ENCODE measurements at places on chromosomes 2 and 18.

DNA sequence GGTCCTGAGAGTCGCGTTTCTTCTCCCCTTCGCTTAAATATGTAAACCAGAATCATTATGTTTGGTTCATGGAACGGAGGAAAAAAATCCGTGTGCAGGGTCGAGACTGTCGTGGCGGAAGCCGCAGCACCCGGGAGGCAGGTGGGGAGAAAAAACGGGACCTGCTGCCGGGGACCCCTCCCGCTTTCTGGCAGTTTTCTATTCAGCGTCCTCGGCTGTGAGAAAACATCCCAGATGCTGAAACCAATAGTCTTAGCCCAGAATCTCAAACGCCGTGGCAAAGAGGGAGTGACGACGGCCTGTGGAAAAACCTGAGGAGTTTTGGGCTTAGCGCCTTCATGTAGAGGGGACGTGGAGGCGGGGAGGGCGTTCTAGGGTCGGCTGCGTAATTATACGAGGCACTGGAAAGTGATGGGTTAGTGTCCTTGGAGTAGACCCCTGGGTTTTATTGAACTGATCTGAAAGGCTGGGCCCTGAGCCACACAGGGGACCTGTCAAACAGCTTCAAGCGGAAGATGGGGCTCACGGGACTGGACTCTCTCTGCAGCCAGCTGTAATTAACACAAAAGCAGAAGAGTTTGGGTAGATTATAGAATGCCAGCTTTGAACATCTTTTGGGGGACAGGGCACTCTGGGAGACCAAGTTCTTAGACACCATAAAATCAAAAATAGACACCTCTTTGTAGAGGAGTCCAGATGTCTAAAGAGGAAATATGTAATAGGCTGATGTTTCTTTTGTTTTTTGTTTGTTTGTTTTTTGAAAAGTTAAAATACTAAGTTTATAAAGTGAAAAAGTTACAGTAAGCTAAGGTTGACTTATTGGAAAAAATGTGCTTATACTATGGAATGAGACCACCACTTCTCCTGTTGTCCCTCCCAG is 834 bp upstream of the BUB1 start:
- no peak for DNase-seq

DNA sequence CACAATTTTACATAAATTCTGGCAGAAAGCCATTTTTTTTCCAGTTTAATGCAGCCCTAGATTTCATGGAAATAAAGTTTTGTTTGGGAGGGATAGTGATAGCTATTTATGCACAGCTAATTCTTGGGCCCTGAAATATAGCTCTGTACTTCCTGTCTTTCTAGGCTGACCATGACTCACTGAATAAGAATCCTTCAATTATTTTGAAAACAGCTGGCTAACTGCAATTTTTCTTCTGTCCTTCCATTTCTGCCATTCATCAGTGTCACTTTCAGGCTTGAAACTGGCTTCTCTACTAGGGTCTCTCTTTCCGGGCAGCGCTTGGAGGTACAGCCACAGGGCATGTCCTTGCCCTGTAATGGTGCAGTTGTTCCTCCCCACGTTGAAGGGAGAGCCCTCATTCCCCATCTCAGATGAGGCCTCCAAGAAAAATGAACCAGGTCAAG is 97.1 kb upstream of the TMEM178A start:
- no peak for DNase-seq

GRCh38 chr2:10865841-10866240 is 45.9 kb upstream of the KCNF1 start:
- DNase-seq: no peak

GRCh38 chr2:159714247-159714930 is 2.1 kb downstream of the MARCHF7 start:
- DNase-seq: no peak

- DNase-seq: no peak
Observed at GRCh38 chr18:4233468-4233867, 221.6 kb downstream of the DLGAP1 start.

GRCh38 chr2:217075268-217076057 is 215.6 kb upstream of the TNP1 start:
- no peak for DNase-seq

- DNase-seq: no peak
Observed at GRCh38 chr2:121031568-121032340, 253.2 kb downstream of the TFCP2L1 start.

- DNase-seq: no peak
Observed at GRCh38 chr2:185947722-185948121, 209.1 kb downstream of the FSIP2 start.

GRCh38 chr2:105809097-105809473 is 64.4 kb downstream of the NCK2 start:
- no peak for DNase-seq

- no peak for DNase-seq
Observed at GRCh38 chr18:59593291-59593717, 103.9 kb downstream of the CCBE1 start.

DNA sequence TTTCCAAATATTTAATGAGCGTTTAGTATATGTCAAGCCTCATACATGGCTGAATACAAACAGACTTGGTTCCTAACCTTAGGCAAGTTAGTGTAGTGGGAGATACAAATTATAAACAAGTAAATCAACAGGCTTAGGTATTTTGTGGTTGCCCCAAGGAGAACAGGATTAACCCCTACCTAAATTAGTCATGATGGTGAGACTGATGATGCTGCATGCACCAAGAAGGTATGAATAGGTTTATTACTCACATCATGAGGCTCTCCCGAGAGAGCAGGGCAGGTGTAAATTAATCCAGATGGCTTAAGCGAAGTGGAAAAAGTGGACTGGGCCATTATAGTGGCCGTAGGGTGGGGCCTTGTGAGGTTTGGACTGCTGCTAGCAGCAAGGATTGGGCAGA is 118.1 kb upstream of the GCFC2 start:
- no peak for DNase-seq

- no peak for DNase-seq
Observed at GRCh38 chr2:186648130-186648529, 45.7 kb upstream of the FAM171B start.

- DNase-seq: no peak
Observed at GRCh38 chr2:28768422-28768821, 16.8 kb downstream of the PPP1CB start.

GRCh38 chr2:85972355-85972754 is 83.6 kb upstream of the ST3GAL5 start:
- DNase-seq: no peak

- no peak for DNase-seq
Observed at GRCh38 chr18:55258088-55258487, 298.8 kb upstream of the CCDC68 start.

- no peak for DNase-seq
Observed at GRCh38 chr18:10457767-10458166, 3.3 kb downstream of the APCDD1 start.

GRCh38 chr18:34957864-34958259 is 83.4 kb upstream of the MAPRE2 start:
- DNase-seq: no peak

DNA sequence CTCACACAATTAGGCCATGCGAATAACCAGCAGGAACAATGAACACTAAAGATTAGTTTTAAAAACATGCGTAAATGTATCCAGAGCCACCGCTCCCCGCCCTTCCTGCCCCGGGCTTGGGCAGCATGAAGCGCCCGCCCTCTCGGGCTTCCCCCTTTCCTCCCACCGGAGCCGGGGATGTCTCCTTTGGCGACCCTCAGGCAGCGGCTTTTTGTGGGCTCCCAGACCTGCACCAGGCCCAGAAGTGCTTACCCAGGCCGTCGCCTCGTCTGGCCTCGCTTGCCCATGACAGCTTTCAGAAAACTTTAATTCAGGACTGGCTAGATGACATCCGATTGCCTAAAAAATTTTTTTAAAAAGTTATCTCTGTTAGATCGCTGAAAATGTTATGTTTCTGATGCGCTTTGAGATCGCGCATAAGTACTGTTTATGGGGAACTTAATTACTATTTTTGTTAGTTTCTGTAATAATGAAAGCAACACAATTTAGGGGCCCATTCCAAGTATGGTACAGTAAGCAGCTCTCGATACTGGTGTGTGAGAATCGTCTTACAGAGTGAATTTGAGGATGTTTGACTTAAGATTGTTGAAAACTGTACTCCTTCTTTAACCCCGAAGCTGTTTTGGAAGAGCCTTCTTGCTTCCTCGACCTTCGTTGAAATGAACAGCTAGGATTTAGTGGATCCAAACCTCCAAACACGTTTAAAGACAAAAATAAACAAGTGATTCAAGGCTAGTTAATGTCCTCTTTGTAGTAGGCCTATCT is 1.1 kb downstream of the MAP3K20 start:
- no peak for DNase-seq

DNA sequence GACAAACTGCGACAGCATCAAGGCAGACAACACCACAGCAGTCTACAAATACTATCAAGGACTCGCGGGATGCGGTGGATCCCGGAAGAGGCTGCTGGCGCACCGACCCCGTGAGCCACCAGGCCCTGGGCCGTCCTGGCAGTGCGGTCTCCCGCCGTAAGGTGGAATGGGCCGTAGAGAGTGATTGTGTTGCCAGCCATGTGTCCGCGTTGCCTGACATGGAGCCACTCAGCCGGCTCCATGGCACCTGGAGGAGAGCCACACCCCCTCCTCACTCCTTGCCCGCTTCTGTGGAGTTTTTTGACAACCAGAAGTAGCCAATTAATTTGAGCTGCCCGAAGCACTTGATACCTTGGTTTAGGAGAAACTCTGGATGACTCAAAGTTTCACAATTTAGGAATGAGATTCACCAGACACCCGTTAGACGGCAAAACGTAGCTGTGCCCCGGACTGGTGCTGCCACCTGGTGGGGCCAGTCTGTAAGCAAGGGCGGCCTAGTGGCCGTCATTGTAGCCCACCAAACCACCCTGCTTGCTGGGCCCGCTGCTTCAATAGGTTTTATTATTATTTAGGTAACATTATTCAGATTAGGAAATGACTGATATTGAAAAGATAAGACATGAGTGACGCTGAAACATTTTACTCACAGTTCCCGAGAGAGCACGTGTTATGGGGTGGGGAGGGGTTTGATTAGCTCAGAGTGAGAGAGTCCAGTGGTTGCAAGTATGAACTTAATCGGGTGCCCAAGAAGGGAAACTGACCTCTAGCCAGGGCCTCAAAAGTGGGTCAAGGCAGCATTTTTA is 10.2 kb upstream of the IMP4 start:
- peak; percentile 33 for DNase-seq

DNA sequence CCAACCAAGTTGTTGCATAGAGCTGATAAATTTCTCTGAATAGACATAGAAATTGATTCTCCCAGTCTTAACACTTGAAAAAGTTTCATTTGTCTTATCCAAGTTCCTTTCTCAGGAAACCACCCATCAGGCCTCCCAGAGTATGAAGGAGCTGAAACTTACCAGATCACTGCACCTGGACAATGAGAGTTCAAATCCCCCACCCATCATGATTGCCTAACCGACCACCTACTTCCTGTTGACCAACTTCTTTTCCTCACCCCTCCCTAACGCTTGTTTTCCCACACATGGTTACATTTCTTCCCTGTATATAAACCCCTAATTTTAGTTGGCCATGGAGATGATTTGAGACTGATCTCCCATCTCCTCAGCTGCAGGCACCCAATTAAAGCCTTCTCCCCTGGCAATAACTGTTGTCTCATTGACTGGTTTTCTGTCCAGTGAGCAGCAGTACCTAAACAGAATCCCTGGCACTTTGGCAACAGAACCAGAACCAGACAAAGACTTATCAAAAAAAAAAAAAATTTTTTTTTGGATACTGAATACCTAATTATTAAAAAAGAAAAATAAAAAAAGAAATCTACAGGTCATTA is 103.0 kb downstream of the SPIRE1 start:
- DNase-seq: no peak

GRCh38 chr18:2135309-2135708 is 436.0 kb downstream of the METTL4 start:
- DNase-seq: no peak

- no peak for DNase-seq
Observed at GRCh38 chr2:201070948-201071478, 458 bp downstream of the HYCC2 start.

- no peak for DNase-seq
Observed at GRCh38 chr2:27182346-27182745, 29.5 kb upstream of the ATRAID start.

GRCh38 chr2:1746174-1747064 is 2.1 kb upstream of the PXDN start:
- DNase-seq: no peak

- no peak for DNase-seq
Observed at GRCh38 chr2:127054604-127054930, 52.4 kb downstream of the BIN1 start.

DNA sequence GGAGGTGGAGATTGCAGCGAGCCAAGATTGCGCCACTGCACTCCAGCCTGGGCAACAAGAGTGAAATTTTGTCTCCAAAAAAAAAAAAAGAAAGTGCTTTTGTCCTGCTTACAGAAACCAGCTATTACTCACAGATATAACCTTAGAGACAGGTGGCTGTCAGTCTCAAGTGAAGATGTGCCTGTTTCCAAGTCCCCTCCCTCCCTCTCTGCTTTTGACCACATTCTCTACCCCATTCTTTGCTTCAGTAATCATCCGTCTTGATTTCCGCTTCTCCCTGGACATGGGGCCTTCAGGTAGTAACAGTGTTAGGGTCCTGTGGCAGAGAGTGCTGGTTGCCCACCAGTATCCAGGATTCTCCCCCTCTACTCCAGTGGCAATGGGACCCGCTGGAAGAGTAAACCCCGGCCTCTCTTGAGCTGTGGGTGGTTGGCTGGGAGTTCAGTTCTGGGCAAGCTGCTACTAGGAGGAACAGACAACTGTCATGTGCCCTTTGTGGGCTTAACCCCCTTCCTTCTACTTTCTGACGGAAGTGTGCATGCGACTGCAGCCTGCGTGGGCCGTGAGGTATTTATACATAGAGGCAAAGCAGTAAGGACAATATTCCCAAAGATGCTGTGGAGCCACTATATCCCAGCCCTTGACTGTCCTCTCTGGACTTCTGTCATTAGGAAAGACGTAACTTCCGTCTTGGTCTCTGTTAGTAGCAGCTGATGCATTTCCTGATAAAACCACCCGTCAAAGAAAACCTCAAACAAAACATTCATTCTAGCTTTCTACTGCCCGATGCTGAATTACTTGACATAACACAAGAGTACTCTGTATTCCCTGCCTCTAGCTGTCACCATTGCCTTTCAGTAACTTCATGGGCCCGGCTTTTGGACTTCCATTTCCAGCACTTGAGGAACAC is 17.8 kb downstream of the PDCL3 start:
- DNase-seq: no peak

GRCh38 chr18:24197412-24197811 is 58.5 kb downstream of the CABYR start:
- no peak for DNase-seq

GRCh38 chr2:24571828-24572442 is 80.9 kb downstream of the NCOA1 start:
- DNase-seq: no peak

DNA sequence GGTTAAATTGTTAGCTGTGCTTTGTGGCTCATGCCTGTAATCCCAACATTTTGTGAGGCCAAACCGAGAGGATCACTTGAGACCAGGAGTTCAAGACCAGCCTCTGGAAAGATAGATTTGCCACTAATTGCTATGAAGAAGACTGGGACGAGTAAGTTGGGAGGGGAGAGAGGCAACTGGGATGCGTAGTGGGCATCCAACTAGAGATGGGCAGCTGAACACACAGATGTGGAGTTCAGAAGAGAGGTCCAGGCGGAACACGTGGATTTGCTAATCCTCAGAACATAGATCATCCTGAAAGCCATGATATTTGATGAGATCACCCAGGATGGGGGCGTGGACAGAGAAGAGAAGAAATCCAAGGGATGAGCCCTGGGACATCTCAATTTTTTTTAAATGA is 48.7 kb downstream of the CYP26B1 start:
- no peak for DNase-seq
